ENCODE measurements at places on chromosomes 11 and 22.

- DNase-seq: no peak
Measured at GRCh38 chr11:75320046-75320618, 31.3 kb downstream of the ARRB1 start.

DNA sequence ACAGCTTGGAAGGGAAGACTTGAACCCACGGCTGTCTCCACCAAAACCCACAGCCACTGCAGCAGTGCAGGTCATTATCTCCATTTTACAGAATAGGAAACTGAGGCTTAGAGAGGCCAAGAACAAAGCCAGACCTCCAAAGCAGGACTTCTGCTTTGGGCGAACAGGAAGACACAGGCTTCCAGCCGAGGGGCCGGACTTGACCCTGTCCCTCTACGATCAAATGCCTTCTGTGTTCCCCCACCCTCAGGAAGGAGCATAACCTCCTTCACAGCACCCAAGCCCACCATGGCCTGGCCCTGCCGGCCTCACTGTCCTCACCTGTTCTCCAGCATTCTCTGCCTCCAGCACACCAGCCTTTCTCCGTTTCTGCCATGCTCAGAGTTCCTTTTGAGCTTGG, 15.8 kb downstream of the IGLL1 start:
- no peak for DNase-seq

DNA sequence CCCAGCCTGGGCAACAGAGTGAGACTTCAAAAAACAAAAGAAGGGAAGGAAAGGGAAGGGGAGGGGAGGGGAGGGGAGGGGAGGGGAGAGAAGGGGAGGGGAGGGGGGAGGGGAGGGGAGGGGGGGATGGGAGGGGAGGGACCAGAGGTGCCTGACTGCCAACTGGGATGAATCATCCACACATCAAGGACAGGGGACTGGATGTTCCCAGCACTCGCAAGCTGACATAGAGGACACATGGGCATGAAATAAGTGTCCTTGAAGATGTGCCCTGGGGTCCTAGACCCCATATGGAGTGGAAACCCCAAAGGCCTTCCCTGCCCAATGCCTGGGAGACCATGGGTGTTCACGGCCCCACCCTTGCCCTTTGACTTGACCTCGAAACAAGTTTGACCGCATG, 19.8 kb downstream of the TST start:
- DNase-seq: no peak

DNA sequence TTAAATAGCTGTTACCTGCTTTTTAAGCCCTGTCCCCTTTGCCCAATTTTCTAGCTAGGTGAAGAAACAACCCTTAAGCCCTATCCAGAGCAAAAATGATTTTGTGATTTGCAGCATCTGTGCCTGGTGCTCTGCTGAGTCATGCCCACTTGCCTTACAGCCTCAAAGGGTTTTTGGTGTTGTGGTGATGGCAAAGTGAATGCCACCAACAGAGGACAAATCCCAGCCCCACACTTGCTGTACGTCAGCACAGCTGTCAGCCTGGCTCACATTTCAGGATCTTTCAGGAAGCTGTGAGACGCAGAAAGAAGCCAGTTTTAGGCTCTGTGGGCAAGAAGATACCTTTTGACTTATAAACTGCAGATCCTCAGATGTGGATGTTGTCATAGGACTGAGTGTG, 401.7 kb downstream of the TENM4 start:
- no peak for DNase-seq

DNA sequence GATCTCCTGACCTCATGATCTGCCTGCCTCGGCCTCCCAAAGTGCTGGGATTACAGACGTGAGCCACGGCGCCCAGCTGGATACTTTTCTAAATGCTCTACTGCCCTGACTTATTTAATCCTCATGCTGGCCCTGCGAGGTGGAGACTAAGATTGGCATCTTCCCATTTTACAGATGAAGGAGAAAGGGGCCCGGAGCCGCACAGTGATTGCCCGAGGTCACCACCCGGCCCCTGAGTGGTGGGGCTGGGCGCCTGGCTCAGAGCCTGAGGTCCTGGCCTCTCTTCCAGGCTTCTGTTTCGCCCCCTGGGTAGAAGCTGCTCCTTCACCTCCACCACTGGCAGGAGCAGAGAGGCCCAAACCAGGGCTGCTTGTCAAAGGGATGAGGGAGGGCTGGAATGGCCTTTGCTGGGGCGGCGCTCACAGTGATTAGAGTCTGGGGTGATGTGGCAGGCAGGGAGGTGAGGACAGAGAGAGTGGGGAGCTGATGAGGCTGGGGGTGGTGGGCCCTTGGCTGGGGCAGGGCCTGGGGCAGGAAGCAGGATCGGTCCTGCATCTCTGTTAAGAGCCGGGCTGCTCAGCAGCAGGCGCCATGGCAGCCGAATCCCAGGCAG, 15.4 kb upstream of the MPPED1 start:
- DNase-seq: no peak

- no peak for DNase-seq
Measured at GRCh38 chr11:61618978-61619377, 38.1 kb upstream of the SYT7 start.

GRCh38 chr11:104036588-104036987, at the start of gene DDI1:
Gene DDI1, plus strand, starts transcription at chr11:104036640. Its CDS starts 183 bp downstream, at chr11:104036823.
- DNase-seq: no peak

GRCh38 chr11:68342459-68343158, 30.2 kb downstream of the LRP5 start:
- DNase-seq: no peak

DNA sequence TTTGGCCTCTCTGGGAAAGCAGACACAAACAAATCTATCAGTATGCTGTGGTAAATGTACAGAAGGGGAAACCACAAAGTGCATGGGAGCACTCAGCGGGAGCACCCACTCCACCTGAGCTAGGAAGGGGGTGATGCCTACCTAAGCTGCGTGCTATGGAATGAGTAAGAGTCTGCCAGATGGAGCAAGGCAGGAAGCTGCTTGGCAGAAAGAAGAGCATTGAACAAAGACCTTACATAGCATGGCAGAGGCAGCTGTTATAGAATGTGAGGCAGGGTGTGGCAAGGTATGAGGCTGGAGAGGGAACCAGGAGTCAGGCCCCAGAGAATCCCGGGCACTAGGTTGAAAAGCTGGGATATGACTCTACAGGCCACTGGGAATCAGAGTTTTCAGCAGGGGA, 13.8 kb upstream of the MTFP1 start:
- no peak for DNase-seq

DNA sequence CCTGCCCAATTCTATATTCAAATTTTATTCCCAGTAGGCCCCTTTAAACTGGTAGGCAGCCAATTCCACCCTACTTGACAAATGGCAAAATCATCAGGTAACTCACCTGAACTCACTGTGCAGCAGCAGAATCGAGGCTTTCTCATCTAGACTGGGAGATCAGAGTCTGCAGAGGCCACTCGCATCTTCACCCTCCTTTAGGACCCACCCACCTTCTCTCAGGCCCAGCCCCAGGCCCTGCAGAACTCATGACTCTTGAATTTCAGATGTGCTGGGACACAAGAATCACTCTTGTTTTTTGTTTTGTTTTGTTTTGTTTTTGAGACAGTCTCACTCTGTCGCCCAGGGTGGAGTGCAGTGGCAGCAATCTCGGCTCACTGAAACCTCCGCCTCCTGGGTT, 38.8 kb downstream of the MICAL3 start:
- no peak for DNase-seq

DNA sequence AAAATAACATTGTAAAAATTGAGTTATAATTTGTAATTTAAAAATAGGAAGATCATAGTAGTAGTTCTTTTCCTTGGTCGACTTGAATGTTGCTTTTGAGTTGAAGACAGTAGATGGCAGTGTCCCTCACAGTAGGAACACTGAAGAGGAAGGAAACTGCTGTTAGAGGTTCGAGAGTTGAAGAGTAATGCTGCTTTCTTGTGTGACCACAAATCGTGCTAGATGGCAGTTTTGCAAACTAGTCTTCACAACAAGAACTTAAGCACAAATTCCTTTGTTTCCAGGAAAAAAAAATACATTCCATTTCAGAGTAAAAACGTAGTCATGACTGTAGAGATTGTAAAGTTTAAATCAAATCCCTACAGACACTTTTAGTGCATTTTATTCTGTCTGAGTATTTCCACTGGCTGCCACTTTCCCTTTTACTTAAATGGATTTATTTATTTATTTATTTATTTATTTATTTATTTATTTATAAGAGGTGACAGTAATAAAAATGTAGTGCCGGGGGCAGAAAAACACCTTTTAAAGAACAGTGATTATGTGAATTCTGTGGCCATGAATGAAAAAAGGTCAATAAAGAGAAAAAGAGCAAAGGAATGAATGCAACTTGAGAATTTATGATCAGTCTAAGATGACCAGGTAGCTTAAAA, 54.6 kb downstream of the SPECC1L start:
- peak; percentile 9 for DNase-seq

DNA sequence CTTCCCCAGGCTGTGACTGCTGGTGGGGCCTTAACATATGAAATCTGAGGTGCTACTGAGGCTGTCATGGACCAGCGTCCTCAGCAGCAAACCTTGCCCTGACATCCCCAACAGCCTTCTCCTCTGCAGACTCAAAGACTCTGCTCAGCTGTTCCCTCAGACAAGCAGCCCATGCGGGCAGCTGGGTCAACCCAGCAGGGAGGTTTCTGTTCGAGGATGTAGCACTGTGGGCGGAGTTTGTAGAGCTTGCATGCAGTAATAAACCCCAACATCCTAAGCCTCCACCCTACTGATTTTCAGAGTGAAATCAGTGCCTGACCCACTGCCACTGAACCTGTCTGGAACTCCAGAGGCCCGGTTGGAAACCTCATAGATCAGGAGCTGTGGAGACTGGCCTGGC, 88.8 kb upstream of the XKR3 start:
- no peak for DNase-seq

Data from stimulated activated naive CD8-positive, alpha-beta T cell treated with anti-CD3 and anti-CD28 coated beads, Interleukin-15, Interleukin-2, amounts not matched to agents 100 U/mL and 50 U/mL, for 24 hours (primary cell).